Muscle of arm (tissue), 14 donors: ENCODE measurements at places on chromosomes 2 and 18. TPM values are rescaled to one million over a fixed set of nuclear protein-coding genes. Genes with fewer than 3 reads are reported as not detected.

GRCh38 chr2:24421668-24422067 is 61.3 kb upstream of the ITSN2 start:
- DNase-seq: peak; percentile 45

DNA sequence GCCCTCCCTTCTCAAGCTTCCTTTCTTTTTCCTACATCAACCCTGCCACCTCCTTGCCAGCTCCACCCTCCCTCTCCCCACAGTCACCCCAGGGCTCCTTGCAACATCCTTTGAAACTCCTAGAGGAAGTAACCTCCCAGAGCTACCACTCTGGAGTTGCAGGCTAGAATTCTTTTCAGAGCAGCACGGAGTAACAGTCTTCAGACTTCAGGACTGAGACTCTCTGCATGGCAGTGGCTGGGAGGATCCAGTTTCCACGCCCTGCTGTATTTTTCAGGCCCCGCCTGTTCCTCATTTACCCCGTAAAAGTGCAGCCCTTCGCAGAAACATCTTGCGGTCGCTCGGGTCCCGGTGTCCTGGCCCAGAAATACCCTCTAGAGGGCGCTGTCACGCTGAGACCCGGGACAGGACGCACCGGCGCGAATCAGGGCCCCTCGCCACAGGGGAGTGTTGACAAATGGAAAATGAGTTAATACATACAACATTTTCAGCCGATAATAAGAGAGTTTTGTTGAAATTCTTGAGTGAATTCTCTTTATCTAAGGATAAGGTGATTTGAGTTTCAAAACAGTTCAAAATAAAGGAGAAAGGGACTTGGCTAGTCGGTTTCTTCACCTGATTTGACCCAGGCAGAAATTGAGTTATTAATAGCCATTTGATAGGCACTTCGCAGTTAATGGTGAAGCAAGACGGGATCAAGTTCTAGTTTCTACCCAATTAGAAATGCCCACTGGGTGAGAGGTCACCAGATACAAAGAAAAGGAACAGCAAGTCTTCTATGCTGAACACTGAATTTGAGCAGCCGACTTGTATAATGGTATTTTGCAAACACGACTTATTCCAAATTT is 18.5 kb upstream of the NTSR2 start:
- peak; percentile 61 for DNase-seq

DNA sequence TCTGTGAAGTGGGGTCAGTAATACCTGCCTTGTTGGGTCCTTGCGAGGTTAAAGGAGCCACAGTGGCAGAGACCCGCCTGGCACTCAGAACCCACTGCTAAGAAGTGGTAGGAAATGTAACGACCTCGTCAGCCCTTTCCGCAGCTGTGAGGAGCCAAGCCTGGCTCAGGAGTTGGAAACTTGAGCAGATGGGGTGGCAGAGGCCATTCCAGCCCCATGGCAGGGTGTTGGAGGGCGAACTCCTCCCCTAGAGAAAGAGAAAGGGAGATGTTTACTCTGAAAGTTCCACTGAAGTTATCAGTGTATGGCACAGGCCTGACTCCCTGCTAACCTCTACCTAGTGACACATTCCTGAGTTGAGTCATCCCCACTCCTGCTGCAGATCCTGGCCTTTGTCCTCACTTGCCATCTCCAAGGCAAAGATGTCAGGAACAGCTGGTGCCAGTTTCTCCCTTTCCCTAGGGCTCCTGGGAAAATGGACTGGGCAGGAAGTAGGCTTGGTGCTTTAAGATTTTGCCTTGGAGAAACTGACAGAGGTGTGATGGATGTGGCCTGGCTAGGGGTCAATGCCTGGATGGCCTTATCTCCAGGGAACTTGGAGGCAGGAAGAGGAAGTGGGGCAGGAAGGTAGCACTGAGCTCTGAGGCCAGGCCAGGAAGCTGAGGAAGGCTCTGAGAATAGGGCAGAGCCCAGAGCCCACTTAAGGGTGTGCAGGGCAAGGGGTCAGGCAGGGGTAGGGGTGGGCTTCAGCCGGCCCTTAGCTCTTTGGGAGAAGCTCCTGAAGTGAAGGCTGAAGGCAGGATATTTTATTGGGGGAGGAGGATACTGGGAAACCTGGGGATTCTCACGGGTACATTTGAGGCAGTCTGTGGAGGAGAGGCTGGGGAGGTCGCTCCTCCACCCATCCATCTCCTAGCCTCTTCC is 888 bp downstream of the VAMP5 start:
- no peak for DNase-seq

DNA sequence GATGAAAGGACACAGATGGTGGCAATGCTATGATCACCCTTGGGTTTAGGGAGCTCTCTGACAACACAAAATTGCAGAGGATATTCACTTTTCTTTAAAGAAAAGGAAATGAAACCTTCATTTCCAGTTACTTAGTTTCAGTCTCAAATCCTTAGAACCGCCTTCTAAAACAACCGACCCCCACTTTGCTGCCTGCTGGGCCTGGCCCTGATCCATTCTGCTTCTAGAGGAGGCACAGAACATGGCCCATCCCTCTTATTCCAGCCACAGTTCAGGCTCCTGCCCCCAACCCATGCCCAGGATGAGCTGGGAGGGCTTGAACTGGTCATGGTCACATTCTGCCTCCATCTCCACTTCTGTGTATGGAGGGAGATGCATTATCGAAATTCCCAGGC is 311.6 kb downstream of the EN1 start:
- no peak for DNase-seq

GRCh38 chr2:80126596-80127189 is 177.9 kb downstream of the LRRTM1 start:
- DNase-seq: no peak

- peak; percentile 57 for DNase-seq
Measured at GRCh38 chr2:58834404-58834803, 593.3 kb upstream of the FANCL start.

GRCh38 chr2:230875347-230876315 is 10.9 kb downstream of the ITM2C start:
- DNase-seq: no peak

- no peak for DNase-seq
Measured at GRCh38 chr2:187686416-187687024, 132.3 kb upstream of the TFPI start.

DNA sequence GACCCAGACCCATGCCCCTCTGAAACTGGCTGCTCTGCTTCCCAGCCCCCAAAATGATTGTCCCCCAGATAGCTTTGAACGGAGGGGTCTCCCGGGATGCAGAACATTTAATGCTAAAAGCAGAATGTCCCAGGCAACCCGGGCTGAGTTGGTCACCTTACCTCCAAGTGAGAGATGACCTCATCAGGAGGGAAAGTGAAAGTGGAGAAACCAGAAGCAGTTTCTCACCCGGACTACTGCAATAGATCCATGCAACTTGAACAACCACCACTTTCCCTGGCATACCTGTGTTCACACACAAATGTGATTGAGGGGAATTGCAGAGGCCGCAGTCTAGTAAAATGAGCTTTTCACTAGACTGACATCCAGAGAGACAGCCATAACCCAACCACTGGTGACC is 75.3 kb upstream of the NPAS2 start:
- no peak for DNase-seq

- DNase-seq: no peak
Measured at GRCh38 chr2:240201866-240202265, 61.4 kb upstream of the OTOS start.

- DNase-seq: peak; percentile 93
Measured at GRCh38 chr18:79507546-79508480, 112.1 kb downstream of the NFATC1 start.

DNA sequence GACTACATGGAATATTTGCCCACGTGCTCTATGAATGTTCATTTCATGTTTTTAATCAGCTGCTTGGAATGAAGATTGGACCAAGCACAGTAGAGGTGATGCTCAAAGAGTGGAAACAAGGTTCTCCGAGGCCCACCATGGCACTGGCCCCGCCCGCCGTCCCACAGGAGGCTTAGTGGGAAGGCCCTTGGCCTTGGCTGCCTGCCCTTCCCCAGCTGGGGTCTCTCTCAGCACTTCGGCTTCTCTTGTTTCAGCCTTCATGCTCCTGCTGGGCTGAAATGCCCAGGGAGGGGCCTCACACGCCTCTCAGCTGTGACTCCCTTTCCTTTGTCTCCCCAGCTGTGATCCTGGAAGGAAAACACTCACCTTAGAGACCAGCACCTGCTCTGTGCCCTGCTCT is 833.2 kb downstream of the GALR1 start:
- DNase-seq: no peak

ATL2 gene
- 45.7 TPM for polyA plus RNA-seq

GCG gene
- 24.1 TPM for polyA plus RNA-seq

KHK gene
- 2.6 TPM for polyA plus RNA-seq

PKDCC gene
- 122 TPM for polyA plus RNA-seq

LRRC30 gene
- 5.9 TPM for polyA plus RNA-seq
